HFFc6 (cell line): ENCODE measurements at places on chromosomes 16 and 17.

GRCh38 chr17:16988749-16989229 lies 16.9 kb upstream of the TNFRSF13B start:
- H3K27ac ChIP-seq, result peak overlapping the region; percentile 81
- H3K36me3 ChIP-seq, result no peaks in the 10 kb centered on the region
- no peak for DNase-seq
- H3K4me3 ChIP-seq, result no peak overlapping the region
- peaks cover 48% of the 10 kb centered on the region for H3K4me1 ChIP-seq
- H3K27me3 ChIP-seq, result no peaks in the 10 kb centered on the region; the same call in 1 of the 2 replicates

- H3K4me1 ChIP-seq, result no peaks in the 10 kb centered on the region
- H3K27me3 ChIP-seq, result peaks cover 17% of the 10 kb centered on the region
- no peak overlapping the region for H3K4me3 ChIP-seq
- peak; percentile 56 for DNase-seq
- no peaks in the 10 kb centered on the region for H3K36me3 ChIP-seq
These were observed 10.8 kb upstream of the SLC46A1 start for GRCh38 chr17:28416703-28417311.

DNA sequence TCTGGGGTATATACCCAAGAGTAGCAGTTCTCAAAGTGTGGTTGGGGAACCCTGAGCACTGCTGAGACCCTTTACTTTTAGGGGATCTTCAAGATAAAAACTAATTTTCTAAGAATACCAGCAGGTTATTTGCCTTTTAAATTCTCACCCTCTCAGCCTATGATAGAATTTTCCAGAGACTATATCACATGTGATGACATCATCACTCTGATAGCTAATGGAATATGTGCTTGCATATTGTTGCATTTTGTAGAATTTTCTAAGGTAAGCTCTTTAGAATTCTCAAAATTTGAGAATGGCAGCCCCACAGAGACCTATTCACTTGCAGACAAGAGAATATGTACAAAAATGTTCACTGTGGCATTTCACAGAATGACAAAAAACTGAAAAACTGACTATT lies 181.1 kb downstream of the MYO1D start:
- H3K36me3 ChIP-seq, result no peaks in the 10 kb centered on the region
- H3K4me1 ChIP-seq, result no peaks in the 10 kb centered on the region
- no peak overlapping the region for H3K4me3 ChIP-seq
- no peak for DNase-seq
- H3K27me3 ChIP-seq, result no peaks in the 10 kb centered on the region; the same call in none of the 2 replicates
- H3K27ac ChIP-seq, result no peak overlapping the region

DNA sequence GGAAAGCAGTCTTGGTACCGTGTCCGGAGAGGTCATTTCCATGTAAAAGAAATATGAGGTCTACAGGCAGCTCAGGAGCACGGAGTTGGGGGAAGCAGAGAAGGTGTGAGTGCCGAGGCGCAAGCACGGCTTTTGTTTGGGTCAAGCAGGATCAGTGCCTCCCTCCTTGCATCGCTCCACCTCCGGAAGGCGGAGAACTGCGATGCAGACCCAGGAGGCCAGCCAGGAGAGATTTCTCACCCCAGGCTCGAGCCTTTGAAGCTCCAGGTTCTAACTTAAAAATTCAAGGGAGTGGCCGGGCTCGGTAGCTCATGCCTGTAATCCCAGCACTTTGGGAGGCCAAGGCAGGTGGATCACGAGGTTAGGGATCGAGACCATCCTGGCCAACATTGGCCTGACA lies 25.0 kb downstream of the NAA60 start:
- H3K4me3 ChIP-seq, result no peak overlapping the region
- peaks cover 33% of the 10 kb centered on the region for H3K4me1 ChIP-seq
- peaks cover 27% of the 10 kb centered on the region for H3K36me3 ChIP-seq
- peaks cover 3% of the 10 kb centered on the region for H3K27me3 ChIP-seq
- H3K27ac ChIP-seq, result no peak overlapping the region; the same call in 1 of the 2 replicates
- no peak for DNase-seq

DNA sequence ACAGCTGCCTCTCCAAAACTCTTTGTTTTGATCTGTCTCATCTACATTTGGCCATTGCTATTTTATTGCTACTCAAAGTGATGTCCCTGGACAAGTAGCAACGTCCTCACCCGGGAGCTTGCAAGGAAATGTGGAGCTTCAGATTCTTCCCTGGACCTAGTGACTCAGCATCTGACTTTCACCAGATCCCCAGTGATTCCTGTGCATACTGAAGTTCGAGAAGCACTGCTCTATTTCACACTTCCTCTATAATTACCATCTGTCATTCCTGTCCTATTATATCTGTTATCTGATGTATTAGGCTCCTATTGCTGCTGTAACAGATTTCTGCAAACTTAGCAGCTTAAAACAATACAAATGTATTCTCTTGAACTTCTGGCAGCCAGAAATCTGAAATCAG lies 28.5 kb upstream of the VAT1L start:
- no peaks in the 10 kb centered on the region for H3K36me3 ChIP-seq
- H3K27me3 ChIP-seq, result no peaks in the 10 kb centered on the region
- no peak overlapping the region for H3K27ac ChIP-seq
- H3K4me1 ChIP-seq, result no peaks in the 10 kb centered on the region
- no peak overlapping the region for H3K4me3 ChIP-seq

DNA sequence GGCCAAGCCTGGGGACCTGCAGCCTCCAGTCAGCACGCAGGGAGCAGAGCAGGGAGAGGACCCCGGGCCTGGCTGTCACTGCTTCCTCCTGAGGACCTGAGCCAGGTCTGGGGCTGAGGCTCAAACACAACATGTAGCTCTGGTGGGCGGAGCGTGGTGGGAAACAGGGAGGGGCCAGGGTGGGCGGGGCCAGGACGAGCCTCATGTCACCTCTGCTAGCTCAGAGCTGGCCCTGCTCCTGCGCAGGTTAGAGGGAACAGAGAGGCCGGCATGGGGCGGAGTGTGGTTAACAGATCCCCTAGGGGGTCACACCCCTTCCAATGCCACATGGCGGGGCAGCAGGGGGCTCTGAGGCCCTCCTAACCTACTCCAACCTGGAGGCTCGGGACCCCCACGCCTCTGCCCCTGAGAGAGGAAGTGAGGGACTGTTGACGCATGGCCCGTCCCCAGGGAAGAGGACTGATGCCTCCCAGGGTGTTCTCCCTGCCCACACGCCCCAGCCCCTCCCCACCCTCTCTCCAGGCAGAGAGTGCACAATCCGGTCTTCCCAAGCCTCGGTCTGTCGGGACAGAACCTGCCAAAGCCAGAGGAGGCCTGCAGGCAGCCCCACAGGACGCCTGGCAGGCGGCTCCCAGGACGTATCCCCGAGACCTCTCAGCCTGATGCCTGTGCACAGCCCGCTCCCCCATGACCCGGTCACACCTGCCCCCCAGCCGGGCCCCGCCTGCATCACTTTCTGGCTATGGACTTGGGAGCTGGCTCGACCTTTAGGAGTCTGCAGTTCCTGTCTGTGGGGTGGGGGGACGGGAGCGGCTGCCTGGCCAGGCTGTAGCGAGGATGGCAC lies 15.2 kb downstream of the PIEZO1 start:
- H3K27ac ChIP-seq, result no peak overlapping the region
- peaks cover 4% of the 10 kb centered on the region; the same call in 1 of the 2 replicates for H3K36me3 ChIP-seq
- H3K27me3 ChIP-seq, result no peaks in the 10 kb centered on the region; the same call in 1 of the 2 replicates
- peaks cover 66% of the 10 kb centered on the region for H3K4me1 ChIP-seq

DNA sequence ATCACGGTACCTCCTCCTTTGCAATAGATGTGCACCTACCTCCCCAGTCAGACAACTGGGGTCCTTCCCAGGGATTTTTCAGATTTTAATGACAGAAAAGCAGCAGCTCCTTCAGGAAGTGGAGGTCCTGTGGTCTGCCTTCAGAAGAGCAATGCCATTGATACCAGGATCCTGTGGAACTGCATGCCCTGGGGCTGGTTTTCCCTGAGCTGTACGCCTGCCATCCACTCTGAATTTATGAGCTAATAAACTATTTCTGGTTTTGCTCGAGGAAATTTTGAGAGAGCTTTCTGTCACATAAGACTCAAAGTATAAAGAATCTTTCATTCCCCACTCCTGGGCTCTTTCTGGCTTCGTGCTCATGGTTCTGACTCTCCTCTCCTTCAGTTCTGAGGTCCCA lies 10.0 kb upstream of the CCL23 start:
- no peaks in the 10 kb centered on the region for H3K4me1 ChIP-seq
- no peak overlapping the region for H3K27ac ChIP-seq
- no peaks in the 10 kb centered on the region for H3K36me3 ChIP-seq
- no peak overlapping the region for H3K4me3 ChIP-seq
- no peaks in the 10 kb centered on the region for H3K27me3 ChIP-seq

DNA sequence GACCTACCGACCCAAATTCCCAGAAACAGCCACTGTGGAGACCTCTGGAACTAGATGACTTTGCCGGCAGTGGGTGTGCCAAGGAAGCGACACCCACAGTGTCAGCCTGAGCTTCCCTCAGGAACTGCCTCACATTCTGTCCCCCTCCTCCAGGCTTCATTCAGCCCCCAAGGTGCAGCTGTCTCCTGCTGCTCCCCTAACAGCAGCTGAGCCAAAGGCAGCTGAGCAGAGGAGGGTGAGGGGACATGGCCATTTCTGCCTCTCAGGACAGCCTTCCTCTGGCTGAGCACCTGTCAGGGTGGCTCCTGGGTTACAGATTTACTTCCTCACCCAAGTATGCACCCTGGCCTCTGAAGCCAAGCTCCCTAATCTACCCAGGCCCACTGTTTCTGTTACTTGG lies 22.1 kb upstream of the MTMR4 start:
- H3K27ac ChIP-seq, result no peak overlapping the region
- peaks cover 17% of the 10 kb centered on the region for H3K4me1 ChIP-seq
- no peak for DNase-seq
- peaks cover 25% of the 10 kb centered on the region for H3K27me3 ChIP-seq
- no peak overlapping the region for H3K4me3 ChIP-seq

GRCh38 chr16:55574811-55575210 lies 8.3 kb downstream of the CAPNS2 start:
- DNase-seq, result no peak
- no peaks in the 10 kb centered on the region for H3K4me1 ChIP-seq
- H3K27me3 ChIP-seq, result no peaks in the 10 kb centered on the region; the same call in 1 of the 2 replicates
- H3K4me3 ChIP-seq, result no peak overlapping the region

DNA sequence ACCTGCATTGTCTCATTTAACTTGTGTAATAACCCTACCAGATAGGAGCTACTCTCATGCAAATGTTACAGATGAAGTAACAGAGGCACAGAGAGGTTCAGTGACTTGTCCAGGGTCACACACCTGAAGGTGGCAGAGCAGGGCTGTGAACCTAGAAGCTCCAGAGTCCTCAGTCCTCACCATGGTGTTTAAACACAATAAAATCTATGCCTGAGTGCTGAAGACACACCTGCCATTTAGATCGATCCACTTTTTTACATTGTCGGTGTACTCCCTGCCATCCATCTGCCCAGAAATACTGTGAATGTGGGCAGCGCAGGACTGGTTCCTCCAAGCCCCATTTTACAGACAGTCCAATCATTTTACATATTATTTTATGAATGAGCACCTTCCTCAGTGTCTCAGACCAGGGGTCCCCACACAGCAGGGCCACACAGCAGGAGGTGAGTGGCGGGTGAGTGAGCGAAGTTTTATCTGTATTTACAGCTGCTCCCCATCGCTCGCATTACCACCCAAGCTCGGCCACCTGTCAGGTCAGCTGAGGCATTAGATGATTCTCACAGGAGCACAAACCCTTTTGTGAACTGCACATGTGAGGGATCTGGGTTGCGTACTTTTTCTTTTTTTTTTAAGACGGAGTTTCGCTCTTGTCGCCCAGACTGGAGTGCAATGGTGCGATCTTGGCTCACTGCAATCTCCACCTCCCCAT lies 5.6 kb downstream of the IL4R start:
- DNase-seq, result no peak
- H3K27ac ChIP-seq, result peak overlapping the region; percentile 34
- peaks cover 21% of the 10 kb centered on the region for H3K36me3 ChIP-seq

DNA sequence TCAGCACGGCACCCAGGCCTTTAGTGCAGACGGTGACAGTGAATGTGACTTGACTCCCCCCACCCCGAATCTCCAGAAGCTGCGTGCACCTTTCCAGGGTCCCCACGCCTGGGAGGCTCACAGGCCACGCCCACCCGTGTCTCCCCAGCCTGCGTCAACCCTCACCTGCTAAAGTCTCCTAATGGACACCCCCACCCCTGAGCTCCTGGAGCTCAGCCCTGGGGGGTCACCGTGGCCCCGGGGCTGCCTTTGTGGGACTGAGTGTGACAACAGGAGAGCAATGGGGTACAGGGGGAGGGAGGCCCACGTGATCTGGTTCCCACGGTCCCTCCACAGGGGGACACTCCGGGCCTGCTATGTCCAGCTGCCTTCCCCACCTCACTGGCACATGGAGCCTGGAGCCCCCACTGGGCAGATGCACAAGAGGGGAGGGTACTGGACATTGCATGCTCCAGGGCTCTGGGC lies 7.4 kb upstream of the FASN start:
- H3K4me1 ChIP-seq, result peaks cover 9% of the 10 kb centered on the region; the same call in 1 of the 2 replicates
- peaks cover 2% of the 10 kb centered on the region for H3K27me3 ChIP-seq
- H3K27ac ChIP-seq, result no peak overlapping the region
- H3K4me3 ChIP-seq, result no peak overlapping the region
- no peaks in the 10 kb centered on the region for H3K36me3 ChIP-seq
- DNase-seq, result no peak

DNA sequence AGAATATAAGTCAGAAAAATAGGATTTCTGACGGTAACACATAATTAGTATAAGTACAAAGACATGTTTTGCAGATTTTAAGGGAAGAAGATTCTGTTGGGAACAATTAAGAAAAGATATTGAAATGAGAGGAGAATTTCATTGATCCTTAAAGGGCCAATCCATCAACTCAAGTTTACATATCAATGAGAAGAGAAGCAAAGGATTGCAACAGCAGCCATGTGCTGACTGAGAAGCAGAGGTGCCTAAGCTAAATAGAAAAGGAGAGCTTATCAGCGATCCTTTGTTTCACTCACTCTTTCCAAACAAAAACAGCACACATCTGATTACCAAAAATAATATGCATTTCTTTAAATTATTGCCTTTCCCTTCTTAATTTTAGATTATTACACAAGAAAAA lies 94.6 kb downstream of the ITFG1 start:
- no peak overlapping the region for H3K27ac ChIP-seq
- H3K27me3 ChIP-seq, result no peaks in the 10 kb centered on the region; the same call in 1 of the 2 replicates
- H3K4me3 ChIP-seq, result no peak overlapping the region
- H3K4me1 ChIP-seq, result no peaks in the 10 kb centered on the region

GRCh38 chr16:85366031-85366763 lies 246.9 kb upstream of the GSE1 start:
- no peak overlapping the region for H3K4me3 ChIP-seq
- peaks cover 5% of the 10 kb centered on the region; the same call in 1 of the 2 replicates for H3K36me3 ChIP-seq
- H3K4me1 ChIP-seq, result peaks cover 52% of the 10 kb centered on the region
- DNase-seq, result no peak

DNA sequence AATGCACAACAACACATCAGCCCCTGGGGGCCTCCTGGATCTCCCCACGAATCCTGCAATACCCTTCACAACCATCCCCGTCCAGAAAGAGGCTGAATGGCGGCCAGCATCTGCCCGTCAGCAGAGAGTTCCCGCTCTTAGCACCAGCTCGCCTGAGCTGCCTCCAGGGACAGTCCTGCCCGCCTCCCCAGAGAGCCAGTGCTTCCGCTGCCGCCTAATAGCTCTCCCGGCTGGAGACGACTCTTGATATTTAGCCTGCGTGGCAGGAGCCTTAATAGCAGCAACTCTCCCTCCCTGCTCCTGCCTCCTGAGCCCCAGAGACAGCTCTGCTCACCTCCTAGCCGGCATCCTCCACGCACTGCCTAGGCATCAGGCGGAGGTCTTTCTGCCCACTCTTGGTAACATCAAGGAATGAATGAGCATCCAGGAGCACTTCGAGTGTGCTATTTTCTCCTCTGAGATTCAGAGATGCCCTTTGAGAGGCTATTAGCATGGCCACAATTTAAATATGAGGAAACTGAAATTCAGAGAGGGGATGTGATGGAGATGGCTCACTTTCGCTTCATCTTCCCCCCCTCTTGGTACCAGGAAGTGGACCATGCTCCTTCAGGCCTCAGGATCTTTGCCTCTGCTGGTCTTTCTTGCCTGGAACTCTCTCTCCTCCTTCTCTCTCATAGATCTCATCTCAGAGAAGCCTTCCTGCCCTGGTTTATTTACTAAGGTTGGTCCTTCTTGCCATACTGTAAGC lies 67.9 kb downstream of the RAI1 start:
- H3K36me3 ChIP-seq, result 0 out of 2 replicates have a peak, but pooled peaks cover 4% of the 10 kb centered on the region
- H3K27ac ChIP-seq, result peak overlapping the region; percentile 11; the same call in 1 of the 2 replicates
- DNase-seq, result no peak
